8988T (cell line): ENCODE measurements at places on chromosomes 1 and 21.

GRCh38 chr1:109369167-109369746 lies 28.5 kb downstream of the SORT1 start:
- DNase-seq, result no peak

DNA sequence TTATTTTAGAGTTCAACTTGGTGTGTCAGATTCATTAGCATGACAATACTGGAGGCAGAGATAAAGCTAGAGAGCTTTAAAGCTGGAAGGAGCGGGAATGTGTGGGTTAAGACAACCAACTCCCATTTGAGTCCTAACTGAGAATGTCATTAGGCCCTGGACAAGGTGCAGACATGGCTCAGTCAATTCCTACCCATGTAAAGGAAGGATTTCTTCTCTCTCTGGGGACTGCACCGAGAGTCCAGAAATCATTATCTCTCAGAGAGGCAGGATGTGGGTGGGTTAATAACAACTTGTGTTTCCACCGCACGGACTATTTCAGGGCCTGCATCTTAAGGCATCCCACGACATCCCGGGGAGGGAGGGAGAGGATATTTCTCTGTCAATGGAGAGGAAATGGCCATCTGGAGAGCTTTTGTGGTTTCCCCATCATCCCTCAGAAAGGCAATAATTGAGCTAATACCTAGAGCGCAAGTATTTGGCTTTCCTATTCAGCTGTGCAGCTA lies 46.7 kb upstream of the SARS1 start:
- DNase-seq, result no peak

DNA sequence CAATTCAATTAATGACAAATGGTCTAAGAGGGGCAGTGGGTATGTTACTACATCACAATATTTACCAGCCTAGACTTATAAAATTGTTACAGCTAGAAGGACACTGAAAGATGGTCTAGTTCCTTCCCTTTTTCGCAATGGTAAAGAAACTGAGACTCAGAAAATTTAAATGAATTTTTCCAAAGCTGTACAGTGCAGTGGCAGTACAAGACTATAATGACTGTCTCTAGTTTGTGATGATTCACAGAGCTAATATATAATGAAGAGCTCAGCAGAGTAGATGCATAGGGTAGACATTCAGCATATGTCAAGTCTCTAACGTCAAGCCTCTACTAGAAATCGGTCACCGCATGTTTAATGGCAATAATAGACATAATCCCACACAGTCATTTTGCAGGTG lies 4.6 kb downstream of the PLPP3 start:
- DNase-seq, result no peak

GRCh38 chr1:33637846-33638440 lies 165.5 kb downstream of the ZSCAN20 start:
- DNase-seq, result no peak

DNA sequence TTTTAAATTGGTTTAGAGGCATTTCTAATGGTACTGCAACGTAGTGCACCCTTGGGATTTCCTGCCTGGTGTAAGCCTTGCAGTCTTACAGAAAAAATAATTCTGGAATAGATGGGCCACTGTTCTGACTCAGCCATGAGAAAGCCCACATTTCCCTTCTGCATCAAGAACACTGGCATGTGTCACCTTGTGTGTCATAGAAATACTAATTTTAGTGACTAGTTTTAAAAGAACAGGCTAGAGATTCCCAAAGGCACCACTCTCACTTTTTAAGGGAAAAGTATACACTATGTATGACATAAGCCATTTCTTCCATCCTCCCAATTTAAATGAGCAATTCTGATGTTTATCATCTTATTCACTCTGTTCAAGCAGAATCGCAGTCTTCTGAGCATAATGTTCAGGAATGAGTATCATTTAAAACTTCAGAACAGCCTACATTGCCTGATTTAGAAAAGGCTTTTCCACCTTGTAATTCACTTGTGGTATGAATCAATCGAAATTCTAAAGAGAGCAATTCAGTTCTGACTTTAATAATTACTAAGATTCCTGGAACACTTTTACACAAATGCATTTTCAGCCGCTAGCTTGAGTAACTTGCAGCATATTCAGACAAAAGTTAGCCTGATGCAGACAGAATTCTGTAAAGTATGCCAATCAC lies 18.8 kb downstream of the RGS13 start:
- no peak for DNase-seq

GRCh38 chr1:4600615-4601460 lies 53.6 kb upstream of the AJAP1 start:
- DNase-seq, result no peak

DNA sequence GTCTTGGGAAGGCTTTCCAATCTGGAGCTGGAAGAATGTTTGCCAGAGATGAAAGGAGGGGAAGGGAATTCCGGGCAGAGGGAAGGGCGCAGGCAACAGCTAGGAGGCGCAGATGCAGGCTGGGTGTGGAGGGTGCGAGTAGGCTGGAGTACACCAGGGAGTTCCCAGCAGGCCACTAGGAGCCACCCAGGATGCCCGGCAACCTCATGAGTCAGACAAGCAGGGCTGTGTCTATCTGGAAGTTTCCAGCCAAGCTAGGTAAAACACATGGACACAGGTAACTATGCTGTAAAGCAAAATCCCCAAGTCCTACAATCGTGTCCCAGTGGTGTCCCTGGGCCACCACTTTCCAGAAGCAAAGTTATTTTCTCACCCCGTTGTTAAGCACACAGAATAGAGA lies 990 bp upstream of the NBL1 start:
- peak; percentile 93 for DNase-seq

GRCh38 chr1:181777812-181778211 lies 283.7 kb downstream of the ZNF648 start:
- no peak for DNase-seq

DNA sequence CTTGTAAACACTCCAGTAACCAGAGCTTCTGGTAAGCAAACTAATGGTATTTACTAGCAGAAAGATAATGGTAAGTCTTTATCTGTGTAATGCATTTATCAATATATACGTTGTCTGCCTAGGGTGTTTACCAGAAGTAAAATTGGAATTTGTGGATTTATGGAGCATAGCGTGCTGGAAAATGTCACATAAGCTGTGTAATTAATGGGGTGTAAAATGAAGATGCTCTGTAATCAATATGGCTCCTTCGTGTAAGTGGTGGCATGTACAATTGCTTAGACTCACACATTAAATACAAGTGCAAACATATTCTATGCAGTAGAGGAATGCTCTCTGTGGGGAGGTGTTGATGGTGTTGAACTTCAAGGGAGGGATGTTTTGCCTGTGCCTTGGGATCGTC lies 62.2 kb upstream of the SRSF10 start:
- DNase-seq, result no peak

- no peak for DNase-seq
Observed at GRCh38 chr1:174995916-174996315, 3.8 kb upstream of the CACYBP start.

- DNase-seq, result no peak
Observed at GRCh38 chr1:59055908-59056719, 240.8 kb upstream of the FGGY start.

DNA sequence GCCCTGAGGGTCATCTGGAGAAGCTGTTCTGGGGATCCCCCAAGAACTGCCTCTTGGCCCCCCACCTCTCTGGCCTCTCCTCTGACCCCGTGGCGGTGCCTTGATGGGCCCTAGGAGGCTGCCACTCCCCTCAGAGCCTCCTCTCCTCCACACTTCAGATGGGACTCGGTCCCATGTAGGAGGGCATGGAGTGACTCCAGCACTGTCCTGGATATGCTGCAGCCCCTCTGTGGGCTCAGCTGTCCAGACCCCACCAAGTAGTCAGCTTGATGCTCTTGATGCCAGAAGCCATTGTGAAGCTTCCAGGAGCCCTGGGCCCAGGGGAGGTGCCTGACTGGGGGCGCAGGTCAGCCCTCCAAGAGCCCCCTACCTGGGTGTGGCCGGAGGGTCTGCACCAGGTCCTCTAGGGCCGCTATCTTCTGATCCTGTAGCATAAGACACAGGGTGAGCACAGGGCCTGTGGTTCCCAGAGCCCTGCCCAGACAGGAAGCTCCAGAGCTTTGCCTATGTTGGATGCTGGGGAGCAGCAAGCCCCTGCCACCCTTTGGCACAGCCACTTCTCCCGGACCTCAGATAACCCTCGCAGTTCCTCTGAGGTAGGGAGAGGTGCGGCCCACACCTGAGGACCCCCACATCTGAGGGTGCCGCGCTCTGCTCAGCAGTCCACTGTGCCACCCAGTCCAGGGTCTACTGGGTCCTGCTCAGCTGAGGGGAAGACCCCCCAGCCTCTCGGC lies 9.2 kb downstream of the UBXN11 start:
- no peak for DNase-seq

DNA sequence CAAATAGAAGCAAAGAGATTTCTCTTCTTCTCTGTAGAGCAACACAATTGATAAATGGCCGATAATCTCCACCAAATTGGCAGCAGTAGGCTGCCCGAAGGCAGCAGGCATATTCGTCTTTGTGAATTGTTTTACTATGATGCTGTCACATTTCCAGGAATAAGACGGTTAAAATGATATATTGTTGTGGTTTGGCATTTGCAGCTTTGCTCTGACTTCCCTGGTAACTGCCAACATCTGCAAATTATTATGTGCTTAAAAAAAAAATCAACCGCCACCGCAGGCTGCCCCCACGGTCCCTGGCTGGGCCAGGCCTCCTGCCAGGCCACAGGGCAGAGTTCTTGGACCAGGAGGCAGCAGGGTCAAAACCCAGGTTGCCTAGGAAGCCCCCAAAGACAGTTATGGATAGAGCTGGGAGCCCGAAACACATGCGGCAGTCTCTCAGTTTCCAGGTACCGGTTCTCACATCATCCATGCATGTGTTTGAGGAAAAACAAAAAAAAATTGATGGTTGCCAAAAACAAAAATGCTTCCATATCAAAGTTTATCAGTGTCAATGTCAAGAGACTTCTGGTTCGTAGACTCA lies 179.3 kb downstream of the ETS2 start:
- DNase-seq, result no peak

DNA sequence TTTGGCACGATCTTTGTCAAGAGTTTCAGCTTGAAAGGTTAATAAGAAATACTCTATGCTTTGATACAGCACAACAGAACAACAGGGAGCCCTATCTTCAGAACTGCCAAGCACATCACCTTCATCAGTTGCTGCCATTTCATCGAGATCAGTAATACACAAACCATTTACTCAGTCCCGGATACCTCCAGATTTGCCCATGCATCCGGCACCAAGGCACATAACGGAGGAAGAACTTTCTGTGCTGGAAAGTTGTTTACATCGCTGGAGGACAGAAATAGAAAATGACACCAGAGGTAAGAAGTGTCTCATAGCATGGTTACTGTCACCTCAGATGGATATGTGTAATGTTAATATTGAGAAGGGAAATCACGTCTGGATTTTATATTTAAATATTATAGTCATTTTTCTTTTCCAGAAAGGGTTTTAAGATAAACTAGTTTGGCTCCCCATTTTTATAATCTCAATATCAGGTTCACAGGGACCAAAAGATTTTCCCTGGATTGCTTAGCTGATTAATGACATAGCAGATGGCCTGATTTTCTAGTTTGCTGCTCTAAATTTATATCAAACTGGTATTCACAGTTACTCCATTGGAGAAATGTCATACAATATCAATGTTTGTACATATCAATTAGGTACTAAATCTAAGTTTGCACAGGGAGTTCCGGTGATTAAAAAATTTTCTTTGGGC lies 97.3 kb downstream of the USP25 start:
- DNase-seq, result no peak

DNA sequence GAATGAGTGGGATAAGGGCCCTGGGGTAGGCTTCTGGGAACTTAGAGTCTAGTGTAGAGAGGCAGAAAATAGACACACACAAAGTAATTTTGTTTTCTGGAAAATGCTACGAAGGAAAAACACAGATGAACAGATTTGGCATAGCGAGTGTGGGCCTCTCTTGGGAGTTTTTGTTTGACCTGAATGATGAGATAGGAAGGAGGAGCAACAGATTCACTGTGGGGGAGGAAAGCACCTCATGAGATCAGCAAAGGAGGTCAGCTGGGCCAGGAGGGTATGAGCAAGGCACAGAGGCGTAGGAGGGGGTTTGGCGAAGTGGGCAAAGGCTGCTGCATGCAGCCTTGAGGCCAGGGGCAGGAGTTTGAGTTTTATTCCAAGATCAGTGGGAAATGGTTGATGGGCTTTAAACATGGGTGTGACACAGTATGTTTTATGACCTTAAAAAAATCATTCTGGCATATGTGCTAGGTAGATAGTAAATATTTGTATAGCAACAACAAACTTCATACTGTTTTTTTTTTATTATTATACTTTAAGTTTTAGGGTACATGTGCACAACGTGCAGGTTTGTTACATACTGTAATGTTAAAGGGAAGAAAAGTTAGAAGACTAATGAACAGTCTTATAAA lies 57.9 kb downstream of the FGGY start:
- no peak for DNase-seq

DNA sequence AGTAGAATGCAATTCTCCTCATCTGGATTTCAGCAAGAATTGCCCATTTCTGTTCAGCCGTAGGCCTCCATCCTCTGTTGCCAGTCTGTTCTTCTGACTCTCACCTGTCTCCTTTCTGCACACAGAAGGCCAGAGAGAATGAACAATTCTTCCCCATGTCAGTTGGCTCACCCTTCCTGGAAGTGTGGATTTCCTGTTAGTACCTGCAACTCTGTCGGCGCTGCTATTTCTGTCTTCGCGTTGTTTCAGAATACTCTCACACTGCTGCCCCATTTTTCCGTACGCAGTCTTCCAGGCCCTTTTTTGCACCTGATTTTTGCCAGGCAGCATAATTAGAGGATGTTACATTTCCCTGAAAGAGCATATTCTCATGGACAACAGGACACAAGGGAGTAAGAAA lies 200.7 kb downstream of the FGGY start:
- no peak for DNase-seq

GRCh38 chr1:87560137-87560536 lies 231.5 kb downstream of the LMO4 start:
- DNase-seq, result no peak

DNA sequence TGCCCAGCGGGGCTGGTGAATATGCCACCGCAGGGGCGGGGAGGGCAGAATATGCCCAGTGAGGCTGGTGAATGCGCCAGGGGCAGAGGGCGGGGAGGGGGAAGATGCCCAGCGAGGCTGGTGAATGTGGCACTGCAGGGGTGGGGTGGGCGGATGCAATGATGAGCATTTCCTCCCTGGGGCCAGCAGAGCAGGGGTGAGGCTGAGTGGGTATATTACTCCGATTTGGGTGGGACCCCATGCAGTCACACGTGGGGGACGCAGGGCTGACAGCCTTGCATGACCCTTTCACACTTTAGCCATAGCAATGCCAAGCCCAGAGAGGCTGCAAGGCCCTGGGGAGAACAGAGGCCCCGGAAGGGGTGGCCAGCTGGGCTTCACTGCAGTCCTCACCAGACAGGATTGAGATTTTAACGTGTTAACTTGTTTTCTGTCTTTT lies 9.3 kb upstream of the SLX9 start:
- no peak for DNase-seq

- DNase-seq, result no peak
Observed at GRCh38 chr1:117967881-117968280, 38.3 kb downstream of the WDR3 start.

- DNase-seq, result no peak
Observed at GRCh38 chr1:229199261-229200243, 71.4 kb upstream of the RAB4A start.

GRCh38 chr21:15433091-15433490 lies 296.7 kb upstream of the USP25 start:
- no peak for DNase-seq

GRCh38 chr1:231286603-231287002 lies 45.6 kb downstream of the GNPAT start:
- no peak for DNase-seq
